CD8-positive, alpha-beta T cell (primary cell): ENCODE measurements at places on chromosomes 12 and 14.

DNA sequence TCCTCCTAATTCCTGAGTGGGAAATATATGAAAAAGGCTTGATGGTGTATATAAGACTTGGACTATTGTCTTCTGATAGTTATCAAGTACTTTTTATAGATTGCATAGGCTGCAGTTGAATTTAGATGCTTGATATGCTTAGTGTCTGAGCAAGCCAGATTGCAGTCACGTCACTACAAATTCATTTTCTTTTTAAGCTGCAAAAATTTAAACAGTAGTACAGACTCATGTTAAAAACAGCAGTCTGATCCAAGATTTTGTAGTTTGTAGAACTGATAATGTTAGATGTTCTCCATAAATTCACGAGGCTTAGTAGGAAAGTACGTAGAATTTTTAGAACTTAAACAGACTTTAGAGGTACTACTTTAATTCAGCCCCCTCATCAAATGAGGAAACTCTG is 126.4 kb downstream of the GPR135 start:
- DNase-seq = no peak

DNA sequence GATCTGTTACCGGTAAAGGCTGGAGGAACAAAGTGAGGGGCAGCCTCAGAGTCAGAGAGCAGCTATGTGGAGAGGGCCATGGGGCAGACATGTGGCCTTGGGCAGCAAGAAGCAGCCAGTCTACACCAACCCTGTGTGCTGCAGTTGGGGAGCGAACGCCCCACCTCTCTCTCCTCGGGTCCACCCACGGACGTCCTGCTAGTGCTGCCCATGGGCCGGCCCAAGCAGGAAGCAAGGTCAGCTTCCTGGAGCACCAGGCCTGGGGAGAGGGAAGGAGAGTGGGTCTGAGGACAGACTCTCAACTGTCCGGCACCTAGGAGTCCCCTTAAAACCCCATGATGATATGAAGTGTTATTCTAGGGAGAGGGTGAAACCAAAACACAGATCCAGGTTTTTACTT is 254.8 kb upstream of the FKBP4 start:
- DNase-seq = no peak

GRCh38 chr14:53043027-53043581 is 92.3 kb upstream of the FERMT2 start:
- DNase-seq = no peak

GRCh38 chr12:19035536-19035935 is 94.0 kb upstream of the PLEKHA5 start:
- no peak for DNase-seq

GRCh38 chr14:56482310-56482911 is 97.2 kb upstream of the TMEM260 start:
- DNase-seq = no peak

GRCh38 chr14:38206689-38207376 is 871 bp upstream of the SSTR1 start:
- no peak for DNase-seq

DNA sequence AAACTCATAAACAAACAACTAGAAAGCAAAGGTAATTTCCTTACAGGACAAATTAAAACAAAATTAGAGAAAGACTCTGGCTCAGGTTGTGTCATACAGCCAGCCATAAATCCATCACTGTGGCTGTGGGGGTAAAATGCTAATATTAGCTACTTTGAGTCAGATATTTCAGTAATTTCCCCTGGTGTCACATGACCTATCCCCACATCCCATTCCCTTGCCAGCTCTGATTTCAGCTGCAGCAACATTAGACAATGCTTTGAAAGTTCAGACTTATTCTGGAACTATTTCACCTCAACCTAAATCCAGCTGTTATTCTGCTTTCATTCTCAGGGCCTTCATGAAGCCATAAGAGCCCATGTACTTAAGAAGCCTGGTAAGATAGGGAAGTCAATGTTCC is 55.3 kb downstream of the RPL10L start:
- DNase-seq = no peak

DNA sequence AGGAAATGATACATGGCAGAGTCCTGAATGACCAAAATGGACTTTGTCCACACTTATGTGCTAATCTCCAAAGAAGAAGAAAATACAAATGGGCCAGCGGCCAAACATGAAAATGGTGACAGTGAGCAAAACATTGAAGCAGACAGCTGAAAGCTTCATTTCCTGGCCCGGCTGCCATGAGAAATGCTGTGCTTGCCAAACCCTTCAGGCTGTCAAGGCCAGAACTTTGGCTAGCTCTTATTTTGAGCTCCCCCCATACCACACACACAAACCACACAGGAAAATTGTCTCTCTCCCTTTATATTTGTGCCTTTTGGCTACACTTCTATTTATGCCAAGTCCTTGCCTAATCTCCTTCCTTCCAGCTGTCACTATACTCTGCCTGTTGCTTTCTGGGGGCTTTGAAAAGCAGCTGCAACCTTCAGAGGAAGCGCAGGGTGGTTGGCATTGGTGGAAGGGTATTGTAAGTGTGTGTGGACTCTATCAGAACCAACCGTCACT is 323.8 kb downstream of the RAD51B start:
- DNase-seq = no peak

GRCh38 chr12:53052419-53053217 is 2.8 kb downstream of the TNS2 start:
- DNase-seq = no peak

DNA sequence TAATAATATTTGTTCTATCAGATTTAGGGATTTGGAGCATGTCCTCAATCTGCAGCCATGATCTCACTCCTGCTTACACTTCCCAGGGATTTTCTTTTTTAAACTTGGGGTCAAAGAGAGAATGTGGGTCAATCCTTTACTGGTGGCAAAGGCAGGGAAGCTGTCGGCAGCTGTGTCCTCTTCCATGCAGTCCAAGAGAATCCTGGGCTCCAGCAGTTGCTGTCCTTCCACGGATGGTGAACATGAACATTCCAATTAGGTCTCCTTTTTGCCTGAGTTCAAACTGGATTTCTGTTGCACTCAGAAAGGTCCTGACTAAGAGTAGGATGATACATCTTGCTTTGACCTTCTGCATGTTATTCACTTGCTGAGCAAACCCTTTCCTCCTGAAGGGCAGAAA is 73.9 kb downstream of the ARL6IP4 start:
- DNase-seq = no peak

DNA sequence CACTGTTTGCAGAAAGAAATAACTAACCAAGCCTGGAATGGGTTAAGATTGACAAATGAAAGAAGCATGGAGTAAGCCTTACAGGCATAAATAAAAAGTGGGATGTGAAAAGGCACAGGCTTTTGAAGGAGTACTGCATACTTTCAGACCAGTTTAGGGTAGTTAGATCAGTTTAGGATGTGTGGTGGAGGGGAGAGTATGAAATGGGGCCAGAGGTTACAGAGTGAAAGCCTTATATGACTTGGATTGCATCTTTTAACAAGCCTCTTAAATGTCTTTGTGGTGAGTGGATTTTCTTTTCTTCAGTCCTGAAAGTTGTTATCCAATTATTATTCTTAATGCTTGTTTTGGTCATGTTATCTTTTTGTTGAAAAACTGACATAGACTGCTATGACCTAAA is 52.2 kb upstream of the TRHDE start:
- no peak for DNase-seq

DNA sequence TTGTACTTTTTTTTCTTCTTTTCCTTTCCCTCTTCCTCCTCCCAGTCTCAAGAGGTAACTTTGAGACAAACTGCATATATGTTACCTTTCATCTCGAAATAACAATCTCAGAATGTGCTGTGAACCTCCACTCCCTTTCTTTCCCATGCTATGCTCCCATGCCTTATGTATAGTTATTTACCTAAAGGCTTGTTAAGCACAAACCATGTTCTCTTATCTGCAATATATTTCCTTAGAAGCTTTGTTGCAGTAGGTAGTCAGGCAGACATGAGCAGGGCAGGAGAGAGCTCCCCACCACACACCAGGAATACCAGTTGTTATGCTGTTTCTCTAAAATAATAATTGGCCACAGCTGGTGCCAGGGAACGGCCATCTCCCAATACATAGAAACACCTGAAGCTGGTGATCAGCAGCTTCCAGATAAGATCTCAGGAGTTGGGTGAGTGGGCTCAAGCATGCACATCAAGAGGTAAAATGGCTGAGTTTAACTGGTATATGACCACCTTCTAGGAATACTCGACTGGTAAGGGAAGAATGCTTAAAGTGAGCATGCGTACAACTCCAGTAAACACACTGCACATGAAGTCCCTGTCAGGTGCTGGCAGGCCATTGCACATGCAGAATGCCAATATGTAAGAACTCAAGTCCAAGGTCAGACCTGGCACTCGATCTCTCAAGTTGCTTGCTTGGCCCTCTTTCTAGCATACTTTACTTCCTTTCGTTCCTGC is 14.8 kb upstream of the DHRS2 start:
- no peak for DNase-seq

DNA sequence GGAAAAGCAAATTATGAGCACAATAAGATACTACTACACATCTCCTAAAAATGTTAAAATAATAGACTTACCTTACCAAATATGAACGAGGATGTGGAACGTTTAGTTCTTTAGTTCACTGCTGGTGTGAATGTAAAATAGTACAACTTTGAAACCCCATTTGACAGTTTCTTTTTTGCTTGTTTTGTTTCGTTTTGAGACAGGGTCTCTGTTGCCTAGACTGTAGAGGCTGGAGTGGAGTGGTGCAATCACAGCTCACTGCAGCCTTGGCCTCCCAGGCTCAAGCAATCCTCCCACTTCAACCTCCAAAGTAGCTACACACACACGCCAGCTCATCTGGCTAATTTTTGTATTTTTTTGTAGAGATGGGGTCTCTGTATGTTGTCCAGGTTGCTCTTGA is 136.4 kb upstream of the FAR2 start:
- no peak for DNase-seq

DNA sequence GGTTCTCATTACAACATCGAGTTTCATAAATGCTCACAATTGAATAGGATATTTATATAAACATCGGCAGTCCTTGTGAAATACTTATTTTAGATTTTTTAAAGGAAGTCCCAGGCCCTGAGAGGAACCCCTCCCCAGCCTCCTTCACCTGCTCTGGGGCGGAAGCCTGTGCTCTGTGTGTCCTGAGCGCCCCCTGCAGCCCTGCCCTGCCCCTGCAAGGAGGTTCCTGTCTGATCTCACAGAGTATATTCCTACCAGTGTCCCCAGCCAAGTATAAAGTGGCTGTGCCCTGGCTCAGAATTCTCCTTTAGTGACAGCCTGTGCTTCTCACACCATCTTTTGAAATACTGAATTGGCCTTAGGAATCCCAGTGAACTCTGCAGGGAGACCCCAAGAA is 659.5 kb downstream of the TMEM121 start:
- peak; percentile 41 for DNase-seq

GRCh38 chr12:32032205-32032810 is 73.1 kb downstream of the RESF1 start:
- DNase-seq = no peak

GRCh38 chr12:111067498-111067897 is 147.1 kb upstream of the MYL2 start:
- no peak for DNase-seq

GRCh38 chr12:1842183-1842904 is 22.0 kb downstream of the LRTM2 start:
- DNase-seq = no peak

DNA sequence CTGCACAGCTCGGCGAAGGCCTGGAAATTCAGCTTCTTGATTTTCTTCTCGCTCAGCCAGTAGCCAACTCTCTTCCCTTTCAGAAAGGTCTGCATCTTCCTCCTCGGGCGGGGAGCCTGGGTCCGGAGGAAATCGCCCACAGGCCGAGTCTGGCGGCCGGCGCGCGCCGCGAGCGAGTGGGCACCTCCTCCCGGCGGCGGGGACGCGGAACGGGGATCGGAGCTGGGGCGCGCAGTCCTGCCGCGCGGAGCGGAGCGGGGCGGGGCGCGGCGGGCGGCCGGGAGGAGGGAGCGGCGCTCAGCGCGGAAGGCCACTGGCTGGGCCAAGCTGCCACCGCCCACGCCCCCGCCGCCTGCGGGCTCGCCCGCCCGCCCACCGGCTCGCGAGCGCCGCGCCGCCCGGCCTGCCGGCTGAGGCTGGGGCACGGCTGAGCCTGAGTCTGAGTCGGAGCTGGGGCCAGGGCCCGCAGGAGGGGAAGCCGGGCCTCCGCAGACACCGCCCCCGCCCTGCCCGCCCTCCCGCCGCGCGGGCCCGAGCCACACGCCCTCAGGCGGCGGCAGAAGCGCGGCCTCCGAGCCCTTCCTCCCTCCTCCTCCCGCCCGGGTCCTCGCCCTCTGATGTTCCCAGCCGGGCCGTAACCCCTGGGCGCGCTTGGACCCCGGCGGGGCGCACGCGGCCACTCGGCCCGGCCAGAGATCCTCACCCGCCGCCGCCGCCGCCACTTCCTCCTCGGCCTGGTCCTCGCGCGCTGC is 480 bp downstream of the ITPK1 start:
- peak; percentile 92 for DNase-seq

DNA sequence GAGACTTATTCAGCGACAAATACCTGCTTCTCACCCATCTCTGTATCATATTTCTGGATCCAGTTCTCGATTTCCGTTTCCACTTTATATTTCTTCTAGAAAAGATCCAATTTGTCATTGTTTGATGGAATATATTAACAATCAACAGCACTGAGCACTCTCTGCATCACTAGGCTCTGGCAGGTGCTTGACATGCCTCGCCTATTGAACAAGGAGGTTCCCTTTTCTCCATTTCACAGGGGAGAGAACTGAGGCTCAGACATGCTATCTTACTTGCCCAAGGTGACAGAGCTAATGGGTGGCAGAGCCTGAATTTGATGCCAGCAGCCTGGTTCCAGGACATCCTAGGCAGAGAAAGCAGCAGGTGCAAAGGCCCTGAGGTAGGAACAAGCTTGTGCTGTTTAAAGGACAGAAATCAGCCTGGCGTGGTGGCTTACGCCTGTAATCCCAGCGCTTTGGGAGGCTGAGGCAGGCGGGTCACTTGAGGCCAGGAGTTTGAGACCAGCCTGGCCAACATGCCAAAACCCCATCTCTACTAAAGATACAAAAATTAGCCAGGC is 12.1 kb downstream of the RITA1 start:
- no peak for DNase-seq

GRCh38 chr14:102654298-102654697 is 61.8 kb downstream of the RCOR1 start:
- DNase-seq = no peak

GRCh38 chr14:80385336-80385735 is 174.0 kb upstream of the DIO2 start:
- DNase-seq = no peak

GRCh38 chr14:89011355-89012281 is 187.2 kb downstream of the TTC8 start:
- DNase-seq = no peak

- DNase-seq = no peak
These were observed 151.6 kb upstream of the ARID2 start for GRCh38 chr12:45577844-45578399.

DNA sequence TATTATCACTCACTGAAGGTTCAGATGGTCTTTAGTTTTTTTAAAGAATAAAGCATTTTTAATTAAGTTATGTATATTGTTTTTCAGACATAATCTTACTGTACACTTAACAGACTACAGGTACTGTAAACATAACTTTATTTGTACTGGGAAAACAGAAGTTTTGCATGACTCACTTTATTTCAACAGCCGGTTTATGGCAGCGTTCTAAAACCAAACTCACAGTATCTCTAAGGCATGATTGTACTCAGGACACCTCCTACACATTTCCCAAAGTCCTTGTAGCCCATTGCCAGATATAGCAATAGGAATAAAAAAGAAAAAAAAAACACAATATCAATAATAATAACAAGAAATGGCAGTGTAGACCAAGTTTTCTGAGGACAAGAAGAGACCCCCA is 1341.4 kb downstream of the FSCB start:
- no peak for DNase-seq

GRCh38 chr12:32586390-32586789 is 92.7 kb upstream of the DNM1L start:
- DNase-seq = no peak

GRCh38 chr12:52929538-52929937 is 19.4 kb upstream of the KRT18 start:
- no peak for DNase-seq
